Left ventricle myocardium inferior (tissue), 1 donor: ENCODE measurements at places on chromosomes 5 and 9.
A peak's percentile ranks its signal among the peaks of the same experiment; 100 is the strongest.

- no peak for DNase-seq
Measured at GRCh38 chr5:139245637-139246339, 47.6 kb upstream of the SIL1 start.

DNA sequence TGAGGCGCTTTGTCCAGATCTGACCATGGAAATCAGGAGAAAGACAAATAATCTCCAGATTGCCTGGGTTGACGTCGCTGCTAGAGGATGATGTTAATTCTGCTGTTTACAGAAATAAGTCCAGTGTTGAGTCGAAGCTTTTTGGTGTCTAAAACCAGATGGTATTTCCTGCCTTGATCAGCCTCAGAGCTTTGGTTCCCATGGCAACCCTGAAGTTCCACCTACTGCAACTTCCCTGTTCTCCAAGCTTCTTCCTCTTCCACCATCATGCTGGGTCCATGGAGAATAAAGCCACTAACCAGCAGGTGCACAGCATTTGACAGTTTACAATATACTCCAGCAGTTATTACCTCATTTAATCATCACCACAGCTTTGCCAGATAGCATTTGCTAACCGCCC, 18.0 kb upstream of the GABBR2 start:
- no peak for DNase-seq

DNA sequence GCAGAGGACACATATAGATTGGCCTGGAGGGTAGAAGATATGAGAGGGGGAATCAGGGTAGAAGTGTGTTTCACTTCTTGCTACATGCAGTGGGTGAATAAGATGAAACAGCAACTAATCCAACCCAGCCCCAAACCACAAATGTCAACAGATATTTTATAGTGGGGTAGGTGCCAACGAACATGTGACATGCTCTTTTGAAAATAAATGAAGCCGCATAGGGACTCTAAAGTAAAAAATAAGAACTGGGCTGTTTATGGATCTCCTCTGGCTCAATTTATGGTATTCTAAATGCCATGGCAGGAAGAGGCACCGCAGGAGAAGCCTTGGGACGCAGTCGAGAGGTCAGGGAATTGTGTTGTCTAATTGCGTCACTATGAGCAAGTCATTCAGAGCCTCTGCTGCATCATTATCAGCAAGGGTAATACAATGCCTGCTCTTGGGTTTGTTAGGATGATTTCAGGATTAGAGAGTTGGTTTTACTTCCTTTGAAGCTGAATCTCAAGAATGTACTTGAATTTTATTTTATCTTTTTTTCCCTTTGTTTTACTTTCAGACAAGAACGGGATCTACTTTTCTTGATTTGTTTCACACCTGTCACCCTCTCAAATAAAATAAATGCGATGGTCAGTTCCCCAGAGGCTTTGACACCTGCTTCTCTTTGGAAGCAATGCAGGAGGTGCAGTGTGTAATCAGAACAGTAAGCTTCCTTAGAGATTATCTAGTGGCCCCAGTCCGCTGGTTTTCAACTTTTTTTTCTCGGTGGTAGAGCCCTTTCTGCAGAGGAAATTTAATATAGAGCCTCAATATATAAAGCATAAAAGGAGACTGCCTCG, 375.6 kb upstream of the CLINT1 start:
- no peak for DNase-seq

- no peak for DNase-seq
Measured at GRCh38 chr5:179488491-179488890, 61.9 kb upstream of the RUFY1 start.

- peak; percentile 25 for DNase-seq
Measured at GRCh38 chr9:96875461-96876142, 21.3 kb upstream of the ZNF782 start.

DNA sequence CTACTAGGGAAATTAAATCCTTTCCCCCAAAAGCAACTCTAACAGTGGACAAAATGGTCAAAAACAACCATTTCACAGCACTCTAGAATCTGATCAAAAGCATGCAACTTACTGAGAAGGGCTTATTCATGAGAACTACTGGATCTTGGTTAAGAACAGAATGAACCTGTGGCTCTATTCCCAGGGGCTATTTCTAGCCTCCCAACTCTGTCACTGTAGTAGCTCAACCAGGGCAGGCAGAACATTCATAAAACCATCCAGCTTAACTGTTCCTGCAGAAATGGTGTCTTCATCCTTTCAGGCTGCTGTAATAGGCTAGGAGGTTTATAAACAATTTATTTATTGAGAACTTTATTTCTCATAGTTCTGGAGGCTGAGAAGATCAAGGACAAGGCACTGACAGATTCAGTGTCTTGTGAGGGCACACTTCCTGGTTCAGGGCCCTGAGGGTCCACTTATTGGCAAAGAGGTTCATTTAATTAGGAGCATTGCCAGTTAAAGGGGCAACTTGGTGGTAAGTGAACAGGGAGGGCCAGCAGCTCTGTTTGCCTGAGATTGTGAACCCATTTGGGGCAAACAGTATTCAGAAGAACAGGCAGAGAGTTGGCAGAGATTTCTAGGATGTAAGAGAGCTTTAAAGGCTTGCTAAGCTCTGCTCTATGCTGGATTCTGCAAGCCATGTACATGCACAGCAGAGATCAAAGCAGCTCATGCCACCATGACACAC, 238.5 kb upstream of the FBXL7 start:
- DNase-seq, result no peak

DNA sequence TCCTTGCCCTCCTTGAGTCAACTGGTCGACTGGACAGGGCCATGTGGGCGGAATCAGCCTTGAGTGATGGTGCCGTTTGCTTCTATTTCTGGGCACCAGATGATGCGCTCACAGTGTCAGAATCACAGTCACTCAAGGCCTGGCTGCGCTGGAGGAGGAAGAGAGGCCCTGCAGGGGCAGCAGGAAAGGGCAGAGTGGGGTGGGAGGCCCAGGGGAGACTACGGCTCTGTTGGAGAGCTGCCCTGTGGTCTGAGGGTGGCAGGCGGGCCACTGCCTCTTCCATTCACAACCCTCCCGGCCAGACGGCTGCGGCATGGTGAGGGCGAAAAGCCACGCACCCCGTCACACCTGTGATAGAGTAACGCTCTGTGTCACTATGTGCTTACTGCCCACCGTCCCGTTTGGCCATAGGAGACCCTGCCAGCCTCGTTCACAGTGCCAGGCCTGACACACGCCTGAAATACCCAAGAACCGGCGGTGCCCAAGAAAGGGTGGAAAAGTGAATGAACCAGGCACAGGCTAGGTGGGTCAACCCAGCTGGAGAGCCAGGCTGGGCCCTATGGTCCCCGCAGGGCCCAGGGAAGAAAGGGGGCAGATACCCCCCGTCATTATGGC, 9.9 kb downstream of the PLPP7 start:
- DNase-seq, result no peak

DNA sequence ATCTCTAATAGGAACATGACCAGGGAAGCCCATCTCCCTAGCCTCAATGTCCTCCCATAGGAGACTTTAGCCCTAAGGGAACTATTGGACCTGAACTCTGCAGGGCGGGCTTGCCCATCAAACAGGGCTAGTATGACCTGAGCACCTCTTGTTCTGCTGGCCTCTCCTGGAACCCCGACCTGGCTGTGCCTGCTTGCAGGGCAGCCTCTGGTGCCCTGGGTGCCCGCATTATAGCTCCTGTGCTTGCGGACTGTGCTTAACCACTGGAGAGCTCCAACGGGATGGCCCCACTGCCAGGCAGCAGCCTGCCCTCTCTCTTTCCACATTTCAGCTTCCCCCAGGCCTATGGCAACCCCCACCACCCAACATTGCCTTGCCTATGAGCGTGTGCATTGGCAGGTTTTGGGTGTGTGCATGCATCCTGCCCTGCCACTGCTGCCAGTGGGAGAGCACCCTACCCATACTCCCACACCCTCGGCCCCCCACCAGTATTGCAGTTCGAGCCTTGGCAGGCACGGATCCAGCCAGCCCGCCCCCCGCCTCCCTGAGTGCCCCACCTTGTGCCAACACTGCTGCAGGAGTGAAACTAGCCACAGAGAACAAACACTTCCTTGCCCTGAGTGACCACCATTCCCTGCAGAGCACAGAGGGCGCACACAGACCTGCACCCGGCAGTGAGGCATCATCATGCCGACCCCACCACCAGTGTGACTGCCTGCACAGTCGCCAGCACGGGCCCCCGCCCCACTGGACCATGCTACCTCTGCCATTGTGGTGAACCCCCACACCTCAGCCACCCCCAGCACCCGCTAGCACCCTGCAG, 1123.8 kb upstream of the CDH6 start:
- DNase-seq, result peak; percentile 10

DNA sequence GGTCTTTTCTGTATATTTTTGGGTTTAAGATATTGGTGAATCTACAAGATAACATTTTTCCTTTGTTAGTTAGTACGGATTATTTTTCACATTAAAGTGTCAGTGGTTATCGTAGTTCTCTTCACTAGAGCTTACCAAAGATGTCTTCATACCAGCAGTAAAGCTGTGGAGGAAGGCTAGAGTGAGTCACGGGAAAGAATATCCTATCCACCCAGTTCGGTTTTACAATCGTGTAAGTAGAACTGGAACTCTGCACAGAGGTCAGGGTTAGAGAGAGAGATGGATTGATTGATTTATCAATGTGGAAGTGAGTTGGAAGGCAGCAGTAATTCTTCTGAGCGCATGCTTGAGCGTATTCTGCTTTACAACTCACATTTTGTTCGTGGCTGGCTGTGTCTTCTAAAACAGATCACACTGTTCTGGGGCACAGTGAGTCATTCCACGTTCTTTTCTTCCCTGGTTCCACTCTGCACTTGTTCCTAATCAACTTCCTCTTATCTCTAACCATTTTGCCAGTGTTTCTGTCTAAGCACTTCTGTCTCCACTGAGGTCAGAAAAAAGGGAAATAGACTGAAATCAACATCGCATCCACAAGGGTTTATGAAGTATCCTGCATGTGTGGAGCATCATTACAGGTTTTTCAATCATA, 86.5 kb upstream of the ARRDC3 start:
- no peak for DNase-seq

- no peak for DNase-seq
Measured at GRCh38 chr5:121171834-121172233, 679.8 kb upstream of the FTMT start.
